ENCODE measurements at places on chromosomes 4 and X. TPM values are rescaled to one million over a fixed set of nuclear protein-coding genes. Genes with fewer than 3 reads are reported as not detected.

NEUROG2 gene
- total RNA-seq: not detected

CFAP99 gene
- not detected for total RNA-seq

FSTL5 gene
- not detected for total RNA-seq

CT83 gene
- total RNA-seq: not detected

STK32B gene
- 46.9 TPM for total RNA-seq

SLITRK4 gene
- 0.11 TPM for total RNA-seq

BGN gene
- total RNA-seq: 1,581 TPM

MAGEA9B gene
- not detected for total RNA-seq

SPANXA1 gene
- total RNA-seq: not detected

DCAF12L1 gene
- not detected for total RNA-seq

CD99 gene
- 679 TPM for total RNA-seq

ADGRL3 gene
- 17.6 TPM for total RNA-seq

CT45A1 gene
- total RNA-seq: not detected

ATP2B3 gene
- total RNA-seq: 0.39 TPM

DMRTC1 gene
- not detected for total RNA-seq

KDR gene
- 0.24 TPM for total RNA-seq

PLXNB3 gene
- 8.7 TPM for total RNA-seq

CNKSR2 gene
- total RNA-seq: 2.5 TPM

TLR6 gene
- total RNA-seq: 2.5 TPM

POU3F4 gene
- not detected for total RNA-seq

TBX22 gene
- not detected for total RNA-seq

LIMCH1 gene
- 0.29 TPM for total RNA-seq

CABS1 gene
- total RNA-seq: not detected

FUNDC1 gene
- total RNA-seq: 11.0 TPM

ODAPH gene
- not detected for total RNA-seq

TMEM255A gene
- total RNA-seq: 0.16 TPM

FABP2 gene
- not detected for total RNA-seq

UNC5C gene
- total RNA-seq: 0.70 TPM

NCAPG gene
- 6.9 TPM for total RNA-seq

FATE1 gene
- not detected for total RNA-seq

STS gene
- 13.3 TPM for total RNA-seq

AMBN gene
- total RNA-seq: not detected

MAGEA12 gene
- total RNA-seq: not detected

NUDT6 gene
- total RNA-seq: 6.9 TPM

TMEM144 gene
- total RNA-seq: 1.0 TPM

NR0B1 gene
- not detected for total RNA-seq

DEFB131A gene
- not detected for total RNA-seq

PALLD gene
- total RNA-seq: 396 TPM

CT47C1 gene
- total RNA-seq: not detected

HS3ST1 gene
- 0.27 TPM for total RNA-seq

OPN1MW gene
- not detected for total RNA-seq

VCX3B gene
- not detected for total RNA-seq

CDS1 gene
- total RNA-seq: not detected

UGT2A1 gene
- not detected for total RNA-seq

FGF16 gene
- not detected for total RNA-seq

ZNF157 gene
- total RNA-seq: 0.16 TPM

NUDT11 gene
- 12.8 TPM for total RNA-seq

GPR34 gene
- total RNA-seq: not detected

CENPE gene
- total RNA-seq: 5.7 TPM

RAI2 gene
- 0.27 TPM for total RNA-seq

TFDP3 gene
- not detected for total RNA-seq

MAGEE2 gene
- not detected for total RNA-seq

DDIT4L gene
- 0.78 TPM for total RNA-seq

LGI2 gene
- not detected for total RNA-seq

TMEM156 gene
- not detected for total RNA-seq
